ENCODE measurements at places on chromosomes 5 and 9.

- DNase-seq, result no peak
Observed at GRCh38 chr9:21385131-21385670, at the start of gene IFNA2. Gene IFNA2 (minus strand): TSS chr9:21385398. CDS start chr9:21385329, 69 bp downstream.

DNA sequence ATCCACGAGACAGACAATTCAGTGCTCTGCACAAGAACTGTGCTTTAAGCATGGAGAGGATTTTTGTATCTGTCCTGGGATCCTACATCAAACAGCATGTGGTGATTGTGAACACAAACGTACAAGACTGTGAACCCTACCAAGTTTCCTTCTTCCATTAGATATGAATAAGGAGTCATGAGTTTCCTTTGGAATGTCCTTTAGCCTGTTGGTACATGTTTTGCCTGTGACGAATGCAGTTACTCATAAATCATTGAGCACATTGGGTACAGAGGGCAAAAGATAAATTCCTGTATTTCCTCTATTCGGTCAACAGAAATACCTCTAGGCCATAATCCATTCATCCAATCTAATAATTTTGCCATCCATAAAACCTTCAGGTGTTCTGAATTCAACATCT is 61.5 kb downstream of the FXN start:
- DNase-seq, result peak; percentile 62

- no peak for DNase-seq
Observed at GRCh38 chr9:136617746-136618579, 44.8 kb upstream of the EGFL7 start.

GRCh38 chr9:127848756-127849504 is 5.5 kb downstream of the ENG start:
- DNase-seq, result no peak

DNA sequence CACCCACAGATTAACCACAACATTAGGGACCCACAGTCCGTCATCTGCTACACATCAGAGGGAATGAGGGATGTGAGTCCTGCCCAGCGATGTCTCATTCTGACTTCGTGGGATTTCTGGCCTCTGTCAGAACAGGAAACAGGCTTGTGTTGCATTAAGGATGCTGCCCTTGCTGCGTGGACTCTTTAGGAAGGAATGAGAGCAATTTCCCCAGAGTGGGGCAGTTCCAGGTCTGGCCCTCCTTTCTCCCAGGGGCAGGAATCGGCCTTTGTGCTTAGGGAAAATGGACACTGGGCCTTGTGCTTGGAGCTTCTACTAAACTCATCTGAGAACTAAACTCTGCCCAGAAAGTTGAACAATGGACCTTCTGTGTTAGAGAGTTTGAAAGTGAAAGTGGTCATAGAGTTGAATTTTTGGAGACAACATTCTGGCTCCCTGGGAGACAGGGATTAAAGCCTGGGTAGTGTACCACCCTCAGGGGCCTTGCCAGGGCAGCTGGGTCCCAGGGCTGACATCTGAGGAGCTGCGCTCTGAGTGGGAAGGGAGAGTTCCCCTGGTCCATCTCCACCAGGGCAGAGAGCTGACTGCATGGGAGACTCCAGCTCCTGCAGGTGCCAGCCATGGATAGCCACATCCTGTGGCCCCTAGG is 37.8 kb upstream of the S1PR3 start:
- no peak for DNase-seq

DNA sequence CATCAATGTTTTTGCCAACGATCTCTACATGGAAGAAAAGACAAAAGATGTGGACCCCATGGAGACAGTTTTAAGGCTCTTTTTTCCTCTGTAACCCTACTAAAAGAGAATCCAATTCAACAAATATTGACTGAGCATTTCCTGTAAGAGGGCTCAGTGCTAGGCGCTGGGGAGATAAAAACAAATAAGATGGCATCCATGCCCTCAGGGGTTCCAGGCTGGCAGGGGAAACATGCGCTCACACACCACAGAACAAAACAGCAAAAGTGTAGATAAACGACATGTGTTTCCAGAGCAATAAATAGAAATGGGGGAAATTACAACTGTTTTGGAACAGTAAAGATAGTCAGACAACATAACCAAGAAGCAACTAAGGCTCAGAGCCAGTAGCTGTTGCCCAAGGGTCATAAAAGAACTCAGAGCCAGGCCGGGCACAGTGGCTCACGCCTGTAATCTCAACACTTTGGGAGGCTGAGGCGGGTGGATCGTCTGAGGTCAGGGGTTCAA is 25.2 kb downstream of the ZNF608 start:
- no peak for DNase-seq

DNA sequence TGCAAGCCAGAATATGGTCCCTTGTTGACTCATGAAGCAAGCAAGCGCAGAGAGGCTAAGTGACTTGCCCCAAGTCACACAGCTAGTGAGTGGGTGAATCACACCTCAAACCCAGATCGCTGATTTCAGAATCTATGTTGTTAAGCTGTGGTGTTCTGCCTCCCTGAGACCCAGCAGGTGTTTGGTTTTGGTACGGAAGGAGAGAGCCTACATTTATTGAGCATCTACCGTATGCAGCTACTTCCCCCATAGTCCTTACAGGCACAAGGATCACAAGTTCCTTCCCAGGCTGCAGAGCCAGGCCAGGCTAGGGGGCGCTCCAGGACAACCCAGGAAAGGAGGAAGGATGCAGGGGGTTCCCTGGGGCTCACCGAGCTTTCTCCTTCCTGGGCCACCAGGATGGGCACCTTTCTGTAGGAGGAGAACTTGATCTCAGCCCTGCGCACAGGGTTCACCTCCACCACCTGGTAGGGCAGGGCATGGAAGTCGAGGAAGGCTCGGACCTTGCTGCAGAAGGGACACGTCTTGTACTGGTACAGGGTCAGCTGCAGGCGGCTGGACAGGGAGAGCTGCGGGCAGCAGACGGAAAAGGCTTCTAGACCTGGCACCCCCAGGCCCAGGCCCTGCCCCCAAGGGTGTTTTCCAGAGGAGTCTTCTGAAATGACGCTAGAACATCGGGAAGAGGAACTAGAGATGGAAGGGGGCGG is 2.5 kb downstream of the PTGES2 start:
- peak; percentile 67 for DNase-seq

GRCh38 chr5:3411363-3411762 is 184.3 kb upstream of the IRX1 start:
- no peak for DNase-seq

DNA sequence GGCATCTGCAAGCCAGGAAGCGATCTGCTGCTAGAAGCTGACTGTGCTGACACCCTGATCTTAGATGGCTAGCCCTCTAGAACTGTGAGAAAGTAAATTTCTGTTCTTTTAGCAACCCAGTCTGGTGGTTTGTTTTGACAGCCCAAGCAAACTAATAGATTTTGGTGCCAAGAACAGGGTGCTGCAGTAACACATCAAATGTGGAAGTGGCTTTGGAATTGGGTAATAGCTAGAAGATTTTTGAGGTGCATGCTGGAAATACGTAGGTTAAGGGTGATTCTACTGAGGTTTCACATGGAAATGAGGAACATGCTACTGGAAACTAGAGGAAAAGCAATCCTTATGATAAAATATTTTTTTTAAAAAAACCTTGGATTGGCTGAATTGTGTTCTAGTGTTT is 153.5 kb upstream of the SH3GL2 start:
- DNase-seq, result no peak

GRCh38 chr9:102049586-102050246 is 311.3 kb upstream of the GRIN3A start:
- DNase-seq, result no peak

- no peak for DNase-seq
Observed at GRCh38 chr5:10401498-10401897, 40.2 kb upstream of the ROPN1L start.

DNA sequence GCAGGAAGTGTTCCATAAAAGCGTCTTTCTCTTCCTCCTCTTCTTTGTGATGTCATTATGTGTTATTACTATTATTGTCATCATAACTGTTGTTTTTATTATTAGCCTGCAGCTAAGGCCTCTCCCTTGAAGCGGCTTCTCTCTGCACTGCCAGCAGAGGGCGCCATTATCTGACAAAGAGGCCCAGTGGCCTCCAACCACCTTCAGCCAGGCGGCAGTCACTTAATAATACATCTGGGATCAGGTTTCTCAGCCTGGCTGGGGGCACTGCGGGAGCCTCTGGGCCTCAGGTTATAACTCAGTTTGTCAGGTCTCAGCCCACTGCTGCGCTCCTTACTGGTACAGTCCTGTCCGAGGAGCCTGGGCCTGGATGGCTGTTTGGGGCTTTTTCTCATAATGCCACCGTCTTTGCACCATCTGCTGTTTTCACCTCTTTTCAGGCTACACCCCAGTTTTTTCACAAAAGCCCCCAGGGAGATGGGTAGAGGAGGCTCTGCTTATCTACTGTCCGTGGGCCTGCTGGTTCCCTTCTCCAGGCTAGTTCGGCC is 281.9 kb downstream of the NSG2 start:
- peak; percentile 90 for DNase-seq

DNA sequence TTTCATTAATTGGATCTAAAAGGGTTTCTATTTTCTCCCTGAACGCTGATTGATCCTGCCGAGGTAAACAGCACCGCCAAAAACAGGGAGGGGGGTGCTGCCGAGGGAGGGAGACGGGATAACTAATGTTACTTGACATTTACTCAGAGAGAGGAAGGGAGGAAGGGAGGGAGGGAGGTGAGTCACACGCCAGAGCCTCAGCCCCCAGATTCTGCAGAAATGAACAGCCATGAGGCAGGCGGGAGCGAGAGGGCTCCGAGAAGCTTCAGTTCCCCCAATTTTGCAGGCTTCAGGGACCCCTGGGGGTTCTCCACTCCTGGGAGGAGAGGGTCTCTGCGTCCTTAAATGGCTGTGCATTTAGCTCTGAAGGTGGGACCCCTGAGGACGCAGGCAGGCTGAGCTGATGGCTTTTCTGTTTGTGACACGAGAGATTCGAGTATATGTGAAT is 59.1 kb upstream of the IER5L start:
- peak; percentile 43 for DNase-seq

- peak; percentile 77 for DNase-seq
Observed at GRCh38 chr5:179805529-179806249, 977 bp downstream of the MGAT4B start.

DNA sequence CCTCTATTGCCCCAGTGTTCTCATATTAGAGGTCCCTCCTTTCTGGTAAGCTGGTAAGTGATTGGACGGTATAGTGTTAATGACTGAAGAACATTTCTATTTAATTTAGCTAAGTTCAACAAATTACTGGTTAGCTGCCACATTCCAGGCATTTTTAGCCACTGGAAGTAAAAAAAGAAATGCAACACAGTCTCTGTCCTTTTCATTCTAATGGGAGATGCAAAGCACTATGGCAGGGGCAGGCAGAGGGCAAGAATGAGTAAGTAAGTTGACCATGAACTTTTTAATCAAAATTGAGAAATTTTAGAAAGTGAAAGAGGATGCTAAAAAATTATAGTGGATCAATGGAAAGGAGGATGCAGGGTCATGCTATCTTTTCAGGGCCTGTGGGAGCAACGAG is 137.4 kb downstream of the GPBP1 start:
- DNase-seq, result no peak

GRCh38 chr5:52787600-52788504 is at the start of the genes ITGA1 and PELO:
Gene ITGA1 (plus strand): TSS chr5:52787916. CDS start chr5:52788354, 438 bp downstream.
Gene PELO (plus strand): TSS chr5:52787916. CDS start chr5:52800395, 12,479 bp downstream.
- DNase-seq, result peak; percentile 80

- DNase-seq, result no peak
Observed at GRCh38 chr9:119114681-119115080, 254.6 kb downstream of the BRINP1 start.

GRCh38 chr5:74576941-74577456 is 63.5 kb downstream of the ENC1 start:
- DNase-seq, result no peak

GRCh38 chr5:179865491-179866240 is 7.0 kb upstream of the MRNIP start:
- DNase-seq, result no peak
